Hippocampal formation (tissue), 2 donors: ENCODE measurements at places on chromosomes 6 and 20.

- no peak for DNase-seq
These were observed 975 bp upstream of the PPT2 start for GRCh38 chr6:32152769-32153563.

GRCh38 chr6:150176659-150177058 lies 33.8 kb downstream of the PPP1R14C start:
- DNase-seq: no peak

GRCh38 chr20:62782149-62782892 lies 14.0 kb upstream of the MRGBP start:
- DNase-seq: no peak

- no peak for DNase-seq
These were observed 21.8 kb downstream of the SYNDIG1 start for GRCh38 chr20:24491041-24491756.

- DNase-seq: peak; percentile 6
These were observed 87.3 kb downstream of the CEP57L1 start for GRCh38 chr6:109182578-109182977.

GRCh38 chr6:16007146-16007545 lies 121.7 kb upstream of the MYLIP start:
- no peak for DNase-seq

DNA sequence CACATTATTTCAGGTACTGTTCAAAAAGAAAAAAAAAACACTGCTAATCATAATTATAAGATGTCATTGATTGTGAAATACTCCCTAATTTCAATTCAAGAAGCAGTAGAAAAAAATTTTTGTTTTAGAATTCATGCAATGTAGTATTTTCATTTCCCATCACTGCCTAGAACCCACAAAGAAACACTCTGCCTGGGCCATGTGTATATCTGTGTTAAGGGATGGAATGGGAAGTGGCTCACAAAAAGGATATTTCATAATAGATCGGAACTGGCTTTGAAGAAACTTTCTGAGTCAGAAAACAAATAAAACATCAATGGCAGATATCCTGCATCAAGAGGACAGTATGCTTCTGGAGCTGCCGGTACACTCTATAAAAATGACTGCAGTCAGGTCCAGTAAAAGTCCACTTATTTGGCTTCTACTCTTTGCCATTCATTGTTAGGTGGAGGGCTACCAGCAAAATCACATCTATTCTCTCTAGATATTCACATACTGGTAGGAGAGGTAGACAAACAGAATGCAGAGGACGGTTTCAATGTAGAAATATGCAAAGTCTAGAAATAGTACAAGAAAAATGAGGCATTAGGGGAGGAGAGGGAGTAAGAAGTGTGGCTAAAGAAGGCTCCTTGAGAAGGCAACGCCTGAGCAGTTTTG lies 135.0 kb upstream of the TNFAIP3 start:
- no peak for DNase-seq

- DNase-seq: no peak
These were observed 45.5 kb downstream of the SGK1 start for GRCh38 chr6:134272374-134272773.
